ENCODE measurements at places on chromosomes 11 and 22. TPM values are rescaled to one million over a fixed set of nuclear protein-coding genes. Genes with fewer than 3 reads are reported as not detected.

Gene NAALAD2
- total RNA-seq, result 1.1 TPM

Gene OR6A2
- total RNA-seq, result 0.19 TPM

Gene C11orf87
- not detected for total RNA-seq

Gene MS4A3
- total RNA-seq, result not detected

Gene DLG2
- total RNA-seq, result 1.1 TPM

Gene GAS2
- 1.7 TPM for total RNA-seq

Data from A375 (cell line).